A673 (cell line): ENCODE measurements at places on chromosomes 3 and 15. TPM values are rescaled to one million over a fixed set of nuclear protein-coding genes. Genes with fewer than 3 reads are reported as not detected.
A peak's percentile ranks its signal among the peaks of the same experiment; 100 is the strongest.

The TGM4 gene
- total RNA-seq, result 0.09 TPM in 1 of 2 replicates, not detected in the other

The CYP1A2 gene
- not detected in 2 replicates for total RNA-seq

The DOCK3 gene
- total RNA-seq, result 0.47 and 0.59 TPM in 2 replicates

The NCEH1 gene
- 3.3 and 3.5 TPM in 2 replicates for total RNA-seq

The TMEM45A gene
- total RNA-seq, result 3.4 and 5.0 TPM in 2 replicates

- DNase-seq, result peak; percentile 55
These were observed at the start of gene SEMA3F for GRCh38 chr3:50154840-50155490. Gene SEMA3F, plus strand, starts transcription at chr3:50155324. Its CDS starts 4,299 bp downstream, at chr3:50159623.

DNA sequence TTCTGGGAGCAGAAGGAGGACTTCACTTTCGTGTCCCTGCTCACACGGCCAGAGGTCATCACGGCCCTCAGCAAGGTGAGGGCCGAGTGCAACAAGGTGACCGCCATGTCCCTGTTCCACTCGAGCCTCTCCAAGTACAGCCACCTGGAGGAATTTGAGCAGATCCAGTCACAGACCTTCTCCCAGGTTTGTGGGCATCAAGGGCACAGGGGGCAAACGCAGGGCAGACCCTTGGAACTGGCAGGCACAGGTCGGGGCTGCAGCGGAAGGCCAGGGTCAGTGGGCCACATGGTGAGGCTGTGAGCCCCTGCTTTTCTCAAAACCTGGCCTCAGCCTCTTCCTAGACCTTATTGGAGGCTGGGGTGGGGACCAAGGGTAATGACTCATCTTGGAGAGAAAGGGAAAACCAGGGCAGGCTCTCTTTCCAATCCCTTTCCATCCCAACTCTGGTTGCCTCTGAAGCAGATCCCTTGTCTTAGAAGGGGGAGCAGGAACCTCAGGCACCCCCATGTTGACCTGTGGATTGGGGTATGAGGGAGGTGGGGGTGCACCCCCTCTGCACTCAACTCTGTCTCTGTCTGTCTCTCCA, 29.5 kb downstream of the DNAH1 start:
- DNase-seq, result no peak

DNA sequence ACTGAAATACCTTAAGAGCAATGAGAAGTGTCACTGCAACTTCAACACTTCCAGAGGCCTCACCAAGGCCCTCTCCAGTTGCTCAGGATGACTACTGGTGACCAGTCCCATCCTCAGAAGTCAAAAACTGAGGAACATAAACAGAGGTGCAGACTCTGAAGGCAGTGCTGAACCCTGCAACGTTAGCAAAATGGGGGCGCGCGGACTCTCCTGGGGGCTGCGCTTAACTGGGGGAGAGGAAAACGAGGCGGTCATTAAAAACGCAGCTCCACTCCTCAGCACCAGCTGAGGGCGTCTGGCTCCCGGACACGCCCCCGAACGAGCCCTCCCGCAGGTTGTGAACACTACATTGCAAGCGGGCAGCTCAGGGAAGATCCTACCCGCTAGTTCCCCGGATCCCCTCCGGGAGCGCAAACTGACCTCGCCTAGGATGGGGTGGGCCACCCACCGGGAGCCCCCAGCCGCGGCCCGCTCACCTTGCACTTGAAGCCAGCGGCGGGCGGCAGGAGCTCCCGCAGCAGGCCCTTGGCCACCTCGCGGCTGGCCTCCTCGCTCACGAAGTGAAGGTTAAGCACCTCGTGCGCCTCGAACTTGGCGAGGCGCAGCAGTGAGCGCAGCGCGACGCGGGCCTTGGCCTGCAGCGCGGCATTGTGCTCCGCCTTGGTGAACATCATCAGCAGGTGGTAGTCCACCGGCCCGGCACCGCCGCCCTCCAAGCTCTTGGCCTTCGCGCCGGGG, 711 bp downstream of the XXYLT1 start:
- peak; percentile 82 for DNase-seq

GRCh38 chr15:84671211-84671610, 13.2 kb upstream of the NMB start:
- DNase-seq, result no peak

- no peak for DNase-seq
These were observed 40.8 kb downstream of the MESD start for GRCh38 chr15:80948651-80949292.

- DNase-seq, result no peak
These were observed 11.8 kb upstream of the BCL2L10 start for GRCh38 chr15:52124270-52124880.

DNA sequence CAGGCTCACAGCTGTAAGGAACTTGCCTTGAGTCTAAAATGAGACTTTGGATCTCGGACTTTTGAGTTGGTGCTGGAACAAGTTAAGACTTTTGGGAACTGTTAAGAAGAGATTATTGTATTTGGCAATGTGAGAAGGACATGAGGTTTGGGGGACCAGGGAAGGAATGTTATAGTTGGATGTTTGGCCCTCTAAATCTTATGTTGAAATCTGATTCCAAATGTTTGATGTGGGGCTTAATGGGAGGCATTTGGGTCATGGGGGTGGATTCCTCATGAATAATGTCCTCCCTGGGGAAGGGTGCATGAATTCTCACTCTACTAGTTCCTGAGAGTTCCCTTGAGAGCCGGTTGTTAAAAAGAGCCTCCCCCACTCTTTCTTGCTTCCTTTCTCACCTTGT, 18.5 kb upstream of the CHCHD6 start:
- no peak for DNase-seq

- peak; percentile 21 for DNase-seq
These were observed 1.6 kb upstream of the WDR82 start for GRCh38 chr3:52280050-52280461.

DNA sequence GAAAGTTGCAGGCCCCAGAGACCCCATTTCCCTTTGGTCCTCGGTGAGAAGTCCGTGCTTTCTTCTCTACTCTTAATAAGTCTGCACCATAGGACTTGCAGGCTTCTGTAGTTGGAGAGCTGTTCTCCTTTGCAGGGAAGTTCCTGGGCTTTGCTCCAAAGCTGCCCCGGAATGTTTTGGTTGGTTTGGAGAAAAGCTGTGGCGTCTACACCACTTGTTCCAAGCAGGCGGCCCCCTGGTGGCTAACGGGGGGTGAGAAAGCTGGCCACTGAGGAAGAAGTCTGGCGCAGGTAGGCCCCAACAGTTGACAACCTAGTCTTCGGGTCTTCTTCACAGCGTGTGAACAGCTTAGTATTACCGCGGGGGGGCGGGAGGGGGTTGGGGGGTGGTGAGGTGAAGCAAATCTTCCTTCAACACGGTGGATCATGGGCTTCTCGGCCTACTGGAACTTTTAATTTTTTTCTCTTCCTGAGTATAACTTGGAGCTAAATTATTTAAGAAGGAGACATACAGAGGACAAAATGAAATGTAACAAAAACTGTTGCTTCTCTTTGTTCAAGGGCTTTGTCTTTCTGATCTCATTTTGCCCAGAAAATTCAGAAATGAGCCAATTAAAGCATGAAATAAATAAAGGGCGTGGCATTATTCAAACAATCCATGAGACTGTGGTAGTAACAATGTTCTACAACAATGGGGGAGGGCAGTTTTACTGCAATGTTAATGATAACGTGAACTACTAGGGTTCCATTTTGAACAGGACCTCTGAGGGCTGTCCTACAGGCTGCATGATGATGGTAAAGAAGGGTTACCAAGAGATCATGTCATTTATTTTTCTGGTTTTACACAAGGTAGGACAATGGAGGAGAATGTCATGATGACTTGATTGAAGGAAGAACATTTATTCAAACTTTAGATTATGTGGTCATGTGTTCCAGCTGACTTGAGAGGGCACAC, 2.2 kb upstream of the THRB start:
- peak; percentile 61 for DNase-seq

DNA sequence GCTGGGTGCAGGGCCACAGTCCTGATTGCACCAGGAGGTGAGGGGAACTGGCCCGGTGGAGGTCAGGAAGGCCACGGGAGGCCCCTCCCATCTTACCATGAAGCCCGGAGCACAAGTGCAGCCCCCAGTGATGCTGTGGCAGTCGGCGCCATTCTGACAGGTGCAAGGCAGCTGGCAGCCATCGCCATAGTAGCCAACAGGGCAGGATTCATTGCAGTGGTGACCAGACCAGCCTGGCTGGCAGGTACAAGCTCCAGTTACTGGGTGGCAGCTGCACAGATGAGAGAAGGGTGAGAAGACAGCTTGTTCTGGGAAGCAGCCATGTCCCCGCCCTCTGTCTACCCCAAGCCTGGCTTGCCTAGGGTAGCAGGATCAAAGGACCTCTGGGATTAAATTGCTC, 88.2 kb downstream of the RAB11A start:
- no peak for DNase-seq

GRCh38 chr15:98174286-98174685, 213.8 kb downstream of the ARRDC4 start:
- no peak for DNase-seq

DNA sequence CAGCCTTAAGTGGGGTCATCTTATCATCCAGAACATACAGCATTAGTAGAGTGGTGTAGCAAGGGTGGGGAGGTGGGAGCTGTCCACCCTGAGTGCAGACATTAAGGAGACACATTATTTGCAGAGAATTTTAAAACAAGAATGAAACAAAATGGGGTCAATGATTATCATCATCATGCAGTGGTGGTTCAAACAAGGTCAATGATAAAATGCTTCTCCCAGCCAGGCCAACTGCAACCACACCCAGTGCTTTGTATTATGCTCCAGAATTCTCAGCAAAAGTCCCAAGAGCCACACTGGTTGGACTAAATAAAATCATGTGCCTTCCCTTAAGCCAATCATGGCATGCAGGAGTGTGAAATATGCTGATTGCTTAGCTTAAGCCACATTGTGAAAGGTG, 96.7 kb upstream of the FHIT start:
- no peak for DNase-seq

GRCh38 chr3:65126527-65127410, 439.0 kb upstream of the ADAMTS9 start:
- DNase-seq, result peak; percentile 0

- DNase-seq, result no peak
These were observed 33.4 kb downstream of the MYO1E start for GRCh38 chr15:59339252-59339672.

- DNase-seq, result no peak
These were observed 4.9 kb downstream of the HDAC11 start for GRCh38 chr3:13484851-13485590.

- no peak for DNase-seq
These were observed 22.0 kb downstream of the STARD5 start for GRCh38 chr15:81301815-81302399.

GRCh38 chr15:50260969-50261496, 4.5 kb downstream of the HDC start:
- no peak for DNase-seq

DNA sequence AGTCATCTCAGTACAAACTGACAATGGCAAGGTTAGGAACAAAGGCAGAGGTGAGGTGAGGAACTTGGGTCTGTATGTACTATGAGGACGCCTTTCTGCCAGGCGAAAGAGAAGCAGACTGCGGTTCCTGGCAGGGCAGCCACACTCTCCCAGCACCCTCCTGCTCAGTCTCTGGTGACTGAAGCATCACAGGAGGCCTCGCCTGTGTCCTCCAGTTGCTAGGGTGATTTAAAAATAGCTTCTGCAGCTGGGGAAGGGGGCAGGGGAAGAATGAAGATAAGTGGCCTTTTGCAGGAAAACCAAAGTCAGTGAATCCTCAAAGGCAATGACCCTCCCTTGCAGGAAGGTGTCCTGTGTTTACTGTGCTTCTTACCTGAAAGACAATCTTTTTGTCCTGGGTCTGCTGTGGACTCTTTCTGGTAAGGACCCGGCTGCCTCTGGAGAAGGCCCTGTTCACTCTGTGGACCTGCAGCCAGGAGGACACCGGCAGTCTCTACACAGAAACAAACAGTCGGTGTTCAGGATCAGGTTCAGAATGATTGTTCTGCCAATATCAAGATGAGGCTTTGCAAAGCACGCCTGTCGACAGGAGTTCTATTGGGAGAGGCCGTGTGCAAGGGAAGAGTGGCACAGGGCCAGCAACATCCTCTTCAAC, 65.7 kb upstream of the DGKG start:
- DNase-seq, result no peak

DNA sequence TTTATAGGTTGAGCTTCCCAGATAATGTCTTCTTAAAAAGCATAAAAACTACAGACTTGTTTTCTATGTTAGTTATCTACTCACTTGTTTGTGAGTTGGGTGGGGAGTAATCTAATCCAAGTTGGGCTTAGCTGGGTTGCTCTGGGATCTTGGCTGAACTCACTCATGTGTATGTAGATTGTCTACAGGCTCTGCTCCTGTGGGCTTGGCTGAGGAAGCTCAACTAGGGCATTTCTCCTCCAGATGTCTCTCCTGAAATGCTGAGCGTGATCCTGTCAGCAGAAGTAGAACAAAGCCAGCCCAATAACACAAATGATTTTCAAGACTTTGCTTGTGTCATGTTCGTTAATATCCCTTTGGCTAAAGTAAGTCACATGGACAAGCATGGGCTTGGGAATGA, 17.3 kb downstream of the KCNH8 start:
- DNase-seq, result no peak

GRCh38 chr3:106093616-106094015, 224.8 kb upstream of the CBLB start:
- DNase-seq, result no peak

DNA sequence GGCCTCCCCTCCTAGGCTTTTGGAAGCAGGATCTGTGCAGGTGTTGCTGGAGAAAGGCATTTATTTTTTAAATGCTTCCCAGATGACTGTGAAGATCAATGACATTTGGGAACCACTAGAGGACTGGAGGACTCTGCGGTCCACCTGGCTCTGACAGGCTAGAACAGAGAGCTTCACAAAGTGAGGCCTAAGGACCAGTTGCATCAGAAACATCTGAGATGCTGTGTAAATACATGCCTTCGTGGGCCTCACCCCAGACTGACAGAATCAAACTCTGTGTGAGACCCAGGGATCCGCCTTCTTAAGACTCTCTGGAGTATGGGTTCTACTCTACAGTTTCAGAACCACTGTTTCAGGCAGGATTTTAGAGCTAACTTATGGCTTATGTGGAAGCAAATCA, 105.0 kb upstream of the ICE2 start:
- DNase-seq, result no peak

DNA sequence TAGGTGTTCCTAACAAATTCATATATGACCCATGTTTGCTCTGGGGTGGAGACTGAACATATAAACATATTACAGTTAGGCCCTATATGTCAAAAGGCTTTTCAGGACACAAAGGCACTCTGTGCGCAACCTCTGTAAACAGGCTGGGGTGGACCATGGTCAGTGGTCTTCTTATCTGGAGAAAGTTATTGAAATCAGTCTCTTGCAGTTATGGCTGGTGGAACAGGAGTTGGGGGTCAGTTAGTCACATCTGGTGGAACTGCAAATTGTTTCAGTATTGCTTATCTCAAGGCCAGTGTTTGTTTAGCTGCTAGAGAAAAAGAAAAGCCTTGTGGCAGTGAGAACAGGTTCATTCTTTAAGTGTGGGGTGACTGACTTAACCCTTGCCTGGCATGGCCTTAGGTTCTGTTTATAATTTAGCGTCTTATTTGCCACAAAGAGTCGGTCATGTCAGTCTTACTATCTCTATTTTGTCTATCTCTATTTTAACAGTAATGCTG, 5.9 kb upstream of the GP9 start:
- DNase-seq, result no peak

DNA sequence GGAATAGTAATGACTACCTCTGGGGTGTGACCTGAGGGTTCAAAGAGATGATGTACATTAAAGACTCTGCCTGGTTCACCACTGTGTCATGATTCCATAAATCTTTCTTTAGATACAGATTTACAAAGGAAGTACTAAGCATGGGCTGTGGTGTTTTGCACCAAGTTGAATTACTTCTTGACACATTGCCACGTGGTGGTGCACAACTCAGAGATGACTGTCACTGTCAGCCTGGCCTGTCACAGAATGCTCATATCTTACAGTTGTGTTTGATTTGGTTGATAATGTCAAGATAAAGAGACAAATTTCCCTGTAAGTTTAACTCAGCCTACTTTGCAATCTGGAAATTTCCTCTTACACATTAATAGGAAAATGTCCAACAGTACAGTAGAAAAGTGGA, 3.2 kb downstream of the CTDSPL start:
- DNase-seq, result peak; percentile 15

GRCh38 chr3:72350761-72351505, 497.3 kb downstream of the SHQ1 start:
- DNase-seq, result no peak
